ENCODE measurements at places on chromosomes 11 and 22.

GRCh38 chr11:130214861-130215530, 55.4 kb downstream of the ST14 start:
- no peak for DNase-seq

GRCh38 chr11:36016709-36017108, 72.8 kb downstream of the LDLRAD3 start:
- DNase-seq: no peak

DNA sequence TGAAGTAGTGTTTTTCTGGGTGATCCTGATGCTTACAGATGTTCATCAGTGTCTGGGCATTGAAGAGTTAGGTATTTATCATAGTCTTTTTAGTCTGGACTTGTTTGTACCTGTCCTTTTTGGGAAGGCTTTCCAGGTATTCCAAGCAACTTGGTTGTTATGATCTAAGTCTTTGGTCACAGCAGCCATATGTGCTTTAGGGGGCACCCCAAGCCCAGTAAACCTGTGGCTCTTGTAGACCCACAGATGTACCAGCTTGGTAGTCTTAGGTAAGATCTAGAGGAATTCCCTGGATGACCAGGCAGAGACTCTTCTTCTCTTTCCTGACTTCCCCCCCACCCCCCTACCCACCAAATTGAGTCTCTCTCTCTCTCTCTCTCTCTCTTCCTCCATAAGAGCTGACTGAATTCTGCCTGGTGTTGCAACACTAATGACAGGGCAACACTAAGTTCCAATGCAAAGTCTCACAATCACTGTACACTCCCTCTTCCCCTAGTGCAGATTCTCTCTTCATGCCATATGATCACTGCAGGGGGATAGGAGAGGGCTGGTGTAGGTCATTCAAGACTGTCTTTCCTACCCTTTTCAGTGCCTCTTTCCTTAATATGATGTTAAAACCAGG, 24.5 kb upstream of the MMP8 start:
- DNase-seq: no peak

DNA sequence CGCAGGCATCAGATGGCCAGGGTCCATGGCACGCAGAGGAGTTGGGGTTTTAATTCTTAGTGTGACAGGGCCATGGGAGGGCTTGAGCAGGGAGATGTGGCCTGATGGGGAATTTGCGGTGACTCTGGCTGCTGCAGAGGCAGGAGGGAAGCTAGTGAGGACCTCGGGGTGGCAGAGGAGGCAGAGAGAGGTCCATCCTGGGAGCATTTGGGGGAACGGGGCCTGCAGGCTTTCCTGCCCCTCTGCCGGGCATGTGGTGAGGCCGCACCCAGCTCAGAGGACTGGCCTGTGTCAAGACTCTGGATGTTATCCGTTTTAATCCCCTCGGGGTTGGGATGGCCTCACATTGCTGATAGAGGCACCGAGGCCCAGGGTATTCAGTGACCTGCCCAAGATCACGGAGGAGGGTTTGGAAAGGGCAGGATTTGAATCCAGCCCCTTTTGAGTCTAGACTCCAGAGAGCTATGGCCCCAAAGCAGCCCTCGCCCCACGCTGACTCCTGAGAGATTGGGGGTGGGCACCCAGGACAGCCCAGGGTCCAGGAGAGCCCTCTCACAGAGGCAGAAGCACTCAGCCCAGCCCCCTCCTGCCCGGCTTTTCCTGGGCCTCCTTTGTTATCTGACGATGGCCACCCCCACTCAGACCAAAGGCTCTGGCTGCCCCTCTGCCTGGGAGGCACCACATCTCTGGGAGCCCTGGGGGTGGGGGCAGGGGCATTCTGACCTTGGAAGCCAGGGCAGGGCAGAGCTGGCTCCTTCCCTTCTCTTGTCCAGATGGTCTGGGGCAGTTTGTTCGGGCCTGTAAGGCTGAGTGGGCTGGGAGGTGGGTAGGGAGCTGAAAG, 13.9 kb downstream of the MGAT3 start:
- DNase-seq: no peak

GRCh38 chr11:69825941-69826340, 6.7 kb upstream of the FGF3 start:
- no peak for DNase-seq

DNA sequence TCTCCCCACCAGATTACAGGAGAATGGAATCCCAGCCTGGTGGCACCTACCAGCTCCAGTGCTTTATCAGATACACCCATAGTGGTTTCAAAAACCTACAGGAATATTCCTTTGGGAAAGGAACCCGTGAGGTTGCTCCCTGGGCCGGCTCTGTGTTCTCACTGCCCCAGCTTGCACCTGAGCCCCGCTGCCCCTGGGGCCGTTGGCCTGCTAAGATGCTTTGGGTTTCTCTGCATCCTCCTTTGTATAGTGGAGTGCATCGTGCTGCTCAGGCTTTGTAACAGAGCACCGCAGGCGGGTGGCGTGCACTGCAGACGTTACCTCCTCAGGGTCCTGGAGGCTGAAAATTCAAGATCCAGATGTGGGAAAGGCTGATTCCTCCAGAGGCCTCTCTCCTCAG, 414.1 kb downstream of the BRD1 start:
- DNase-seq: no peak

DNA sequence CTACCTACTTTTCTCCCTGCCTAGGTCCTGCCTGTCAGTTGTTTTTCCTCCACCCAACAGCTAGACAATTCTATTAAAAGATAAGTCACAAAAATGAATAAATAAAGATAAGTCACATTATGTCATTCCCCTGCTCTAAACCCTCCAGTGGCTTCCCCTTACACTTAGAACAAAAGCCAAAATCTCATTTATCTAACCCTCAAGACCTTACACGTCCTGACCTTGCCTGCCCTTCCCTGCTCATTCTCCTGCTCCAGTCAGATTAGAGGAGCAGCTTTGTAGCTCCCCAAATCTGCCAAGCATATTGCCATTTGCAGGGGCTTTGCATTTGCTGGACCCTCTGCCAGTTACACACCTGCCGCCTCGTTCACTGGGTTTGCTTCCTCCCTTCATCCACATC, 16.7 kb downstream of the KREMEN1 start:
- no peak for DNase-seq

GRCh38 chr11:130216591-130217132, 57.1 kb downstream of the ST14 start:
- DNase-seq: no peak

GRCh38 chr11:66338276-66339161, 2.3 kb upstream of the RIN1 start:
- no peak for DNase-seq

GRCh38 chr11:119783466-119784400, 54.7 kb upstream of the NECTIN1 start:
- DNase-seq: no peak

DNA sequence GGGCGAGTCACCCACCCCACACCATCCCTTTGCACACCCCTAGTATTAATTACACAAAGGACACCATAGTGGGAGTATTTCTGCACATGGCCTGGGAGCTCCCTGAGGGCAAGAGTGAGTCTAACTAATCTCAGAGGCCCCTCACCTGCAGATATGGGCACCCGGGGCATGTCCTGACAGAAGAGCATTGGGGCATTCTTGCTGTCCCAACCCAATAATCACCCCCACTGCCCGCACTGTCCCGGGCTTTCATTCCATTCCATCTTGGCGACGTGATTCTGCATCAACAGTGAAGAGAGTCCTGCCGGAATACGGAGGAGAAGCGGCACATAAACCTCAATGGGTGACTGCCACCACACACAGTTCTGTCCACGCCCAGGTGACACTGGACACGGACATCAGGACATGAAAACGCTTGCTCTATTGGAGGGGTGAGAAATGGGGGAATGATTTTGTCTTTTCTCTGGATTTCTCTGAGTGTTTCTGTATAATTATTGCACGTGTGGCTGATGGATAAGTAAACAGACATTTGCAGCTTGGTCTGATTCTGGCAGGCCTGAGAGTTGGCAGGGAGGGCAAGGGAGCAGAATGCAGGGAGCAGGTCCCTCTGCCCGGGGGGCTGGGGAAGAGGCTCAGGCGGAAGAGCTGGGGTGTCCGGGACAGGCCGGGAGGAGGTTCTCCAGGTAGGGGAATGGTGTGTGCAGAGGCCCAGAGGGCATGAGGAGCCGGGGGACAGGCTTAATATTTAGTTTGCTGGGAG, 38.2 kb downstream of the SCUBE1 start:
- DNase-seq: no peak

GRCh38 chr11:3143136-3143880, 21.8 kb downstream of the OSBPL5 start:
- no peak for DNase-seq

Data from activated CD8-positive, alpha-beta T cell treated with anti-CD3 and anti-CD28 coated beads for 36 hours (primary cell).